ENCODE measurements at places on chromosomes 1 and 21.

DNA sequence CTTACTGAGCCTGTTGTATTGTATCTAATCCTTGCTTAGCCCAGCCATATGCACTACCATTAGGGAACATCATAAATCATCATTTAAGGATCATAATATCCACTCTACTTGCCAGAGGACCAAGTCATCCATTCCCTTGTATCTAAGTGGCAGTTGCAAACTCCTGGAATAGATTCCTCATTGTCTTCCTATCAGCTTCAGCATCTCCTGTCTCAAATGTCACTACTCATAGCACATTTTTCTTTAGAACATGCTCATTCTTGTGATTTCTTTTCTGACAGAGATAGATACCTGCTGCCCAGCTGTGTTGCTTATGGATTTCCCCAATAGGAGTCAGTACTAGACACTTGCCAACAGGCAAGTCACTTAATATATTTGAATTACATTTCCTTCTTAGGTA lies 84.3 kb downstream of the OLFML3 start:
- no peak for DNase-seq

DNA sequence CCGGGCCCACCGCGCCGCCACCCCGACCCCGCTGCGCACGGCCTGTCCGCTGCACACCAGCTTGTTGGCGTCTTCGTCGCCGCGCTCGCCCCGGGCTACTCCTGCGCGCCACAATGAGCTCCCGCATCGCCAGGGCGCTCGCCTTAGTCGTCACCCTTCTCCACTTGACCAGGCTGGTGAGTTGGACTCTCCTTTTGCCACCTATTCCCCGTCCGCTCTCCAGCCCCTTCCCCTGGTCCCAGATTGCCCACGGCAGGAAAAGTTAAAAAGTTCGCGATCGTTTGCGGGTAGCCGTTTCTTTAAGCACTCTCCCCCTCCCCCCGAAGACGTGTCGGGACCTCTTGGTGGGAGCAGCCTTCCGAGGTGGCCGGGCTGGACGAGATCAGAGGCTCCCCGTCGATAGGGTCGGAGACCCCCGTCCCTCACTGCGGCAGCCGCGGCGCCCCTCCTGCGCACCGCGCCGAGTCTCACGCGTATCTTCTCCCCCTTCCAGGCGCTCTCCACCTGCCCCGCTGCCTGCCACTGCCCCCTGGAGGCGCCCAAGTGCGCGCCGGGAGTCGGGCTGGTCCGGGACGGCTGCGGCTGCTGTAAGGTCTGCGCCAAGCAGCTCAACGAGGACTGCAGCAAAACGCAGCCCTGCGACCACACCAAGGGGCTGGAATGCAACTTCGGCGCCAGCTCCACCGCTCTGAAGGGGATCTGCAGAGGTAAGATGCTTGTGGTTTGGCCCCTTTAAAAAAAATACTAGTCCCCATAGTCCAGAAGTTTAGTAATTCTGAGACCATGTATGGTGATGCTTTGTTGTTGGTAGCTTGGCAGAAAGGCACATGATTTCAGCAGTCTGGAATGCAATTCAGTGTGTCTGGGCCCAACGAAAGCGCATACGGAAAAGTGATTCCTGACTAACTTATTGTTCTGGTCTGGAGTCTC lies 576 bp downstream of the CCN1 start:
- DNase-seq: peak; percentile 69

DNA sequence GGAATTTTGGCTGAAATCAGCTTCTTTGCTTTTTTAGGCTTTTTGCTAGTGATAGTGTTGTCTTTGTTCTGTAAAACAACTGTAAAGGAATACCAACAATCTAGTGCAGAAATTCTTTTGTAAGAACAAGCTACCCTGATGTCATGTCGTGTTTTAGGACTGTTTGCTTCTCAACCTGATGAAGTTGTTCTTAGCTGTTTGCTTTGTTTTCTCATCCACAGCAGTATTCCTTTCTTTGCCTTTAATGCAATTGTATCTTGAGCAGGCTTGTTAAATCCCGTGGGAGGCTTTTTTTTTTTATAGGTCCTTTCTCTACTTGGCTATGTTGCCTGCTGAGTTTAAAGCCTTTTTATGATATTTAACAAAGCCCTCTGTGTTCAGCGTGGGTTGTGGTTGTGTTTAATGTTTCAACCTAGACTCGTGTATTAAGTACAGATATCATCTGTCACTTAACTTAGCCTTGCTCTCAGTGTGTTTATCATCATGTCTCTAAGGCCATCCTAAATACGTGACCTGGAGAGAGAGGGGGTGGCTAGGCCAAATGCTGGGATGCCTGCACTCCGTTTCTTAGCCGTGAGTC lies 31.6 kb downstream of the ADARB1 start:
- DNase-seq: no peak

GRCh38 chr1:18554597-18554996 lies 73.9 kb downstream of the KLHDC7A start:
- DNase-seq: no peak

DNA sequence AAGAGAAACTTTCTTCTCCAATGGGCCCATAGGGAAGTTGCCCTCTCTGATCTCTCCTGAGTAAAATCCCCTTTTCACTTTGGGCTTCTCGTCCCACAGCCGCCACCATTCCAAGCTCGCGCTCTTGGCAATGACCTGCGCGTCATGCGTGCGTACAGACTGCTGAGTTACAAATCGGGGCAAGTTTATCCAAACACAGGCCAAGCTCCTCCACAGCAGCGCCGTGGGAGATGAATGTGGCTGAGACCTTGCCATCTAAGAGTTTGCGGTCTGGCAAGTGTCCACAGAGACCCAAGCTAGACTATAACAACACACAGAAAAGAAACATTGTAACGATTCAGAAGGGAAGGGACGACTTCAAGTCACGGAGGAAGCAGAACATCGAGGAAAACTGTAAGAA lies 116.3 kb upstream of the SOD1 start:
- no peak for DNase-seq
